BJ (cell line): ENCODE measurements at places on chromosomes 7 and 10. TPM values are rescaled to one million over a fixed set of nuclear protein-coding genes. Genes with fewer than 3 reads are reported as not detected.

GRCh38 chr7:82067628-82068264 lies 297.9 kb upstream of the HGF start:
- DNase-seq, result no peak

TLX1 gene
- polyA plus RNA-seq, result not detected in 2 replicates

DLX6 gene
- polyA plus RNA-seq, result not detected in 2 replicates

DNA sequence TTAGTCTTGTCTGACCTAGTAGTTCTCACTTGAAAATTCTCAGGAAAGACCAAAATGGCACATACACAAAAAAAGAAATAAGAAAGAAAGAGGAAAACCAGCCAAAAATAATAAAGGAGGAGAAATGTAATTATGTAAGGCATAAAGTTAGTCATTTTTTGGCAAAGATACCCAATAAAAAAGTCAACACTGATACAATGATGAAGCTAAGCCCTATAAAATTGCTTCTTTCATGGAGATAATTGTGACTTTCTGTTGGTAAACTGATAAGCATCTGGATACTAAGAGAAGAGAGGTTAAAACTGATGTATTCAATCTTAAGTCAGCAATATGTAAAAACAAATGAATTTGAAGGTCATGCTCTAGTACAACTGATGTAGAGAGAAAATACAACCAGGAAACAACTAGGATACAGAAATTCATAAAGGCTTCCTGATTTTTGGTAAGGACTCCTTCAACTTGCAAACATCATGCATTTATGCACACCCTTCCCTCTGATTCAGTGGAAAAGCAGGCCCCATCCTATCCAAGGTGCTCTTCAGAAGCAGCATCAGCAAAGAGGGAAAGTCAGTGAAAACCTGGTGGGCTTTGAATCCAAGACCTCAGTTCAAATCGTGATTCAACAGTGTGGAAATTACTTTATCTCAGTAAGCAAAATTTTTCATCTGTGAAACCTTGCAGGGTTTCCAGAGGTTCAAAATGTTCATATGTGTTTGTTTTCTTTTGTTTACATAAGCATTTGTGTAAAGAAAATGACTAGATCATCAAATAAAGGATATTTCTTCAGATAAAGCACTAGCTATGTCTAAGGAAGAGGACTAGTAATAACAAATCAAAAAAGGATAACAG lies 32.6 kb downstream of the IMMP2L start:
- no peak for DNase-seq

ACSL5 gene
- polyA plus RNA-seq, result 1.0 and 1.5 TPM in 2 replicates

GRCh38 chr7:36717586-36717985 lies 6.7 kb downstream of the AOAH start:
- no peak for DNase-seq

- DNase-seq, result no peak
These were observed 145.5 kb upstream of the PDE1C start for GRCh38 chr7:32215697-32216096.

CYP26C1 gene
- 0.05 and 0.09 TPM in 2 replicates for polyA plus RNA-seq

DNA sequence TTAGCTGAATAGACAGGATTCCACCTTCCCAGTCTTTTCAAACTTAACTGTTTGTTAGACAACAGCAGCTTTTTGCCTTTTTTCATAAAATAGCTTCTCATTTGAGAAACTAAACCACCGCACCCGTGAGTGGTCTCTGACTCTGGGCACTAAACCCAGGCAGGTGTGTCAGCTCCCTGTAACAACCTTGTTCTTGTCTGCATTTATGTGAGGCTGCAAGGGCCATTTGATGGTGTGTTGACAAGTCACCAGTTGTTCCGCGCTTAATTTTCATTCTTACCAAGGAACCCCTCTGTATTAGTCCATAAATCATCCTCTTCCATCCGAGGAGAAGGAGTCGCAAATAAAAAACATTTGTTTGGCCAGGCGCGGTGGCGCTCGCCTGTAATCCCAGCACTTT lies 1.5 kb downstream of the STOX1 start:
- no peak for DNase-seq

GRCh38 chr7:108234281-108234680 lies 104.1 kb upstream of the LAMB4 start:
- DNase-seq, result no peak
